ENCODE measurements at places on chromosomes 4 and X. TPM values are rescaled to one million over a fixed set of nuclear protein-coding genes. Genes with fewer than 3 reads are reported as not detected.

The CXCL5 gene
- polyA plus RNA-seq: 32.0 TPM

The WAS gene
- polyA plus RNA-seq: 61.5 TPM

The MPC1L gene
- polyA plus RNA-seq: not detected

The FAM47B gene
- polyA plus RNA-seq: not detected

The HTR2C gene
- not detected for polyA plus RNA-seq

The UCP1 gene
- not detected for polyA plus RNA-seq

The PIR gene
- 29.1 TPM for polyA plus RNA-seq

The RGN gene
- 4.1 TPM for polyA plus RNA-seq

The ASB9 gene
- 2.5 TPM for polyA plus RNA-seq
